ENCODE measurements at places on chromosomes 3 and 15. TPM values are rescaled to one million over a fixed set of nuclear protein-coding genes. Genes with fewer than 3 reads are reported as not detected.
A peak's percentile ranks its signal among the peaks of the same experiment; 100 is the strongest.

DNA sequence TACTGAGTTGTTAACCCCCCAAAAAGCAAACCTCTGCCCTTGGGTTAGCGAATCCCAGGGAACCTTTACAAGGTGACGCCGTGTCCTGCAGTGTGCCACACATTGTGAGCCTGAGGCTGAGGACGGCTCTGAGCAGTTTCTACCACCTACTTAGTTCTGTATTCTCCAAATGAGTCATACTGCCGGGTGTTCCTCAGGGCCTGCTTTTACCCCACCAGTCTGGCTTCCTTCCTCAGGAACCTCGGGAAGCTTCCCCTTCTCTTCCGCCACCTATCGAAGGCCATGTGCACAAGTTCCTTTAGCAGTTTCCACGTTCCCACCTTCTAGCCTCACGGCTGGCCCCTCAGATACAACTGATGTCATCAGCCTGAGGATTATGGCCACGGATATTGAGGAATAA is 384.0 kb upstream of the TPM1 start:
- peak; percentile 46 for DNase-seq

DNA sequence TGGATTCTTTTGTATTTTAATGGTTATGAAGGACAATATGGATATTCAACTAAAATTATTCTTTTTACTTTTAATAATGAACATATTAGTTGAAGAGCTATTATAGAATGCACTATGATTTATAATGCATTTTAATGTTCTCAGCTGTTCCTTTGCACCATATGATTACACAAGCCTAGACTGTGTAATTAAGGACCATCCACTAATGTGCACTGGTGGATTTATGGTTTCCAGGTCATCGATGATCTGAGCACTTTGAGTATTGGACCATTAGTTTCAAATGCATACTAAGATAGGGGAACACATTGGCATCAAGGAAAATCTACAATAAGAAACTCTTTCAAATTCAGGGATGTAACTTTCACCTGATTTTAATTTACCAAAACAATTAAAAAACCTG is 16.8 kb downstream of the LRRN1 start:
- no peak for DNase-seq

DNA sequence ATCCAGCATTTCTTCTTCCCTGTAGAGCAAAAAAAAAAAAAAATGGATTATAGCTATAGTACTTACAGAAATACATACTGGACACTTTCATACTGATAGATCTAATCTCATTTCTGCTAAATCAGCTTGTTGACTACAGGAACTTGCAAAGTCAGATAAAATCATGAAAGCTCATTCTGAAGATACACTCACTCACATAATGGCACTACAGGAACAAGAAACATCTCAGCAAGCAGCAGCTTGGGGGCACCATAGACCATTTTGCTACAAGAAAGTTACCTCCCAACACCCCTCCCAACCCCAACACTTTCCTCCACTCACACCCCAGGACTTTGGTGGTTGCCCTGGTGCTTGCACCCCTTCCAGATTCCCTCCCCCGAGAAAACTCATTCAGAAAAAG is 4.6 kb downstream of the MYH15 start:
- DNase-seq: no peak

GRCh38 chr15:63250312-63250965 is 27.0 kb upstream of the APH1B start:
- DNase-seq: peak; percentile 97

- no peak for DNase-seq
Observed at GRCh38 chr3:59374091-59374817, 324.4 kb upstream of the CFAP20DC start.

MYH15 gene
- total RNA-seq: 0.20 TPM

TRPC1 gene
- 19.8 TPM for total RNA-seq

Measured in RPMI7951 (cell line).